ENCODE measurements at places on chromosomes 11 and 22.
A peak's percentile ranks its signal among the peaks of the same experiment; 100 is the strongest.

DNA sequence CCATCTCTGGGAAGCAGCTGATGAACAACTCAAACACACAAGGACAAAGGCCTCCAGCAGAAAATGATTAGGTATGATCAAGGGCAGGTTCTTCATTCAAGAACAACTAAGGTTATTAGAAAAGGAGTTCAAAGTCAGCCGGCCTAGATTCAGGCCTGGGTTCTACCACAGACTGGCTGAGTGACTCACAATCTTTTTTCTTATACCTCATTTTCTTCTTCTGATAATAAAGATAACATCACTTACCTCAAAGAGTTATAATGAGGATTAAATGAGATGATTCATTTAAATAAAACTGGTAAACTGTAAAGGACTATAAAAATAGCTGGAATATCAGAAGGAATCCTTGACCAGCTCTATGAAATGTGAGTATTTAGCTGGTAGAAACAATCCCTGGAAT, 49.3 kb upstream of the PPP2R1B start:
- no peak for DNase-seq

DNA sequence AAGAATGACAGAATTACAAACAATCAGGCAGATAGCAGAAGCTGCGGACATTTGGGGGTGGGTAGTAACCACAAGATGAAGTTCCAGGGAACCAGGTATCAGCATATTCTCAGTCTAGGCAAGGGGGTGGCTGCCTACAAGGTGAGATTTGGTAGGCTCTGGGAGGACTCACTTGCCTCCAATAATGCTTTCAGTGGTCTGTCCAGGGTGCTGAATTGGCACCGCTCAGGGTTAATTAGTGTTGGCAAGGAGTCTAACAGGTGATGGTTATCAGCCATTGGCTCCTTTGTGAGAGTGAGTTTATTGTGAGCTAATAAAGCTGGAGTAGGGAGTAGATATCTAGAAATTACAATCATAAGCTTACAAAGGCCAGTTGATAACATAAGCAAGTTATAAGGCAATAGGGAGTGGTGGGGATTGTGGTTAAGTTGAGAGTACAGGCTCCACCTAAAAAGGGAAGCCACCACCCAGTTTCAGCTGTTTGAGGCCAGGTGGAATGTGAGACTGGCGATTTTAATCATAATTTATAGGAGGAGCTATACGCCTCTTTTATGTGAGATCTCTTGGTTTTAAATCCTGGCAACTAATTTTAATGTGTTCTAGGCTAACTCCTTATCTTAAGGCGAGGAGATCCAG, 320.5 kb downstream of the MIAT start:
- no peak for DNase-seq

DNA sequence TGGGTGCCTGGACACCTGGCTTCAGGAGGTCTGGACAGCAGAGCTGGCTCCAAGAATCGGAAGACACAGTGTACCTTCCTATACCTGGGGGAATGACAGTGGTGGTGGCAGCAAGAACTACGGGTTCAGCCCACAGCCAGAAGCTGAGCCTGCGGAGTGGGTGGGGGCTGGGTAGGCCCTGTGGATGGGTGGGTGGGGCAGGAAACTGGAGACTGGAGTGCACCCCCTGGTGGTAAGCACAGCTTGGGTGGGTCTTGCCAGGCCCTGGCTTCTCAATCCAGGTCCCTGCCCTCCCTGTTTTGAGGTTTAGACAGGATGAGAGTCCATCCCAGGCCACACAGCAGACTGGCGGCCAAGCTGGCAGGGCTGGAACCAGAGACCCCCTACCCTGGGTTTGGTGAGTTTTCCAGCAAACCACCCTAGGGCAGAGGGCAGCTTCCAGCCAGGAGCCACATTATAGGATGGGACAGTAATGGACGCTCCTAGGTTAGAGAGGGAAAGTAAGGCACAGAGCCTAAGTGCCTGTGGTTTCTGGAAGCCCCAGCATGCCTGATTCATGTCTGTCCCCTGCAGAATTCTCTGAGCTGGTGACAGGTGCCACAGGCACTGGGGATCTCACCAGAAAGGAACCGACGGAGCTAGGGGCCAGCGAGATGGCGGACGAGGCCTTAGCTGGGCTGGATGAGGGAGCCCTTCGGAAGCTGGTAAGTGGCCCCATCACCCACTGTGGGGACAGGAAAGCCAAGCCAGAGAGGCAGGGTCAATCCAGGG, 1.7 kb downstream of the SMTN start:
- peak; percentile 62 for DNase-seq

- no peak for DNase-seq
Observed at GRCh38 chr11:21814169-21814568, 378.7 kb upstream of the ANO5 start.

DNA sequence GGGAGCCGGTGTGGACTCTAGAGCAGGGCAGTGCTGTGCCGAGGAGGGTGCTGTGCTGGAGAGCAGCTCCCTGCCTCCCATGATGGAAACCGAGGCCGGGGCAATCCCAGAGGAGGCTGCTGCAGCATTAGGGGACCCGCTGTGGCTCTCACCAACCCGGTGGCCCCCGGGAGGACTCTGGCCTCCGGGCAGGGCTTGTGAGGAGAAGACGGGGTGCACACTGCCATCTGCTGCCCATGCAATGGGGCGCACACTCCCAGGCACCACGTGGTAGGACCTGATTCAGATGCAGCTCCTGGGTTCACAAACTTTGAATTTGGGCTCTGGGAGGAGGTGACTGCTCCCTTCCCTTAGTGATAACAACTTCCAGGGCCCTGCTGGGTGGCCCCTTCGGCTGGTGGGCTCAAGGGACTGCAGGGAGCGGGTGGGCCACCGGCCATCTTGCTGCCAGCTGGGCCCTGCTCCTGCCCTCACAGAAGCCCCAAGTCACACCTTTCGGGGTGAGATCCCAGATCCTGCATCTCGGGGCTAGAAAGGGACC, 93.8 kb upstream of the FGF3 start:
- no peak for DNase-seq
